Endothelial cell (in vitro differentiated cells): ENCODE measurements at places on chromosomes 4 and X.

DNA sequence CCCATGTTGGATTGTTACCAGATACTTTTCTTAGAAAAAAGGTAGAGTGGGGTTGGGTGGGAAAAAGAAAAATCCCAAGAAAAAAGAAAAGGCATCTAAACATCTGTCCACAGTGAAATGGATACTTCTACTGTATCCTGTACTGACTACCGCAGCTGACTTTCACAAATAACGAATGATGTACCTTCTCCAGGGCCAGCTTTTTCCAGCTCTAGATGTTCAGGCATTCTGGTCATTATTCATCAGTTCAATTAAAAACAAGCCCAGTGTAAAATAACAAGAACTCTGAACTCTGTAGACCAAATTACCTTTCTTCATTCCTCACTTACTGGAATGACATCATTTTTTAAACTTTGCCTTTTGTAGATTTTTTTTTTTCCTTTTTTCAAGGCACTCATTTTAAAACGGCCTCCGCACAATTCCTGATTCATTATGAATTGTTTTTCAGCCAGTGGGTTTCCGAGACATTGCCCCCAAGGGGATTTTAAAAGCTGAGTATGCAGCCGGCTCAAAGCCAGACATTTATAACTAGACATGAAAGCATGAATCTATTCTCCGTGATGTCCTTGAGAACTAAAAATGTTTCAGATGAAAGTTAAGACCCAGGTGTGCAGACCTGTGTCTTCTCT is 113.5 kb downstream of the PRKX start:
- DNase-seq = no peak

DNA sequence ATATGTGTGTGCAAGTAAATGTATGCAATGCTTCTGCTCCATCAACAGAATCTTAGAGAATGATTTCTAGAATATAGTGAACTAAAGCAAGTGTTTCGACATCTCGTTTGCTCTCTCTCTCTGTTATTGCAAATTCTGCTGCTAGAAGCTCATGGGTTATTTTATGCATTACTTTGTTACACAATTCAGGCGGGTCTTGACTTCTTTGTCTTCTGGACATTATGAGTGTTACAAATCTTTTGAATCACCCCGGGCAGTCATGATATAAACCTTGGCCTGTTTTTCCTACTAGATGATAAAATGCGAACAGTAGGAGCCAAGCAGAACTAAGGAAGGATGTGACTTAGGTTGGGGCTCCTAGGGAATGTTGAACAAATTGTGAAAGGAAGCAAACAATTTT is 166.4 kb upstream of the SFRP2 start:
- DNase-seq = no peak

DNA sequence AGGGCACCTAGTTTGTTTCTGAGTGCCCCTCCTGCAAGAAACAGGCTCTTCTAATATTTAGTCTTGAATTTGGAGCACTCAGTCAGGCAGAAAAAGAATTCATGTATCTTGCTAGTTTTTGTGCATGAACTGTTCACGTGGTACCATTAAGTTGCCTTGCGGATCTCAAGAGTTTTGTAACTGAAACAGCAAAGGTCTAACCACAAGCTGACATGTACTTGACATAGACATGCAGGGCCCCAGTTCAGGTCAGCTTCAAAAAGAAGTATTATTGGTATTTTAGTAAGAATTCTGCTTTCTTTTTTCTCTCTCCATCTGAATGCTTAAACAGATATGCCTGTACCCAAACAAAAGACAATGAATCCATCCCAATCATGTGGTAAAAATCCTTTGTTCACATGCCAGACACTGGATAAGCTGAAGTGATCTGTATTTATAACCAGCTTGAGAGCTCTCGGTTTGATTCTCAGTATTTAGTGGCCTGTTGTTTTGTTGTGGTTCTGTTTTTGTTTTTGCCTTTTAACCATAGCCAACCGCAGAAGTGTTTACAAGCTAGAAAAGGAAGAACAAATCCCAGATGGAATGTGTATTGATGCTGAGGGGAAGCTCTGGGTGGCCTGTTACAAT is 13.0 kb downstream of the RGN start:
- no peak for DNase-seq

GRCh38 chrX:118968031-118968430 is 6.4 kb upstream of the LONRF3 start:
- no peak for DNase-seq
